ENCODE measurements at places on chromosomes 6 and 20. TPM values are rescaled to one million over a fixed set of nuclear protein-coding genes. Genes with fewer than 3 reads are reported as not detected.

ZNF343 gene
- 5.8 TPM for total RNA-seq

DSE gene
- 12.7 TPM for total RNA-seq

SCUBE3 gene
- 3.5 TPM for total RNA-seq

ZNF165 gene
- total RNA-seq, result 0.62 TPM

ZNF512B gene
- 14.0 TPM for total RNA-seq

C4A gene
- total RNA-seq, result 96.3 TPM

SLC17A3 gene
- not detected for total RNA-seq

COL19A1 gene
- 1.4 TPM for total RNA-seq

DNA sequence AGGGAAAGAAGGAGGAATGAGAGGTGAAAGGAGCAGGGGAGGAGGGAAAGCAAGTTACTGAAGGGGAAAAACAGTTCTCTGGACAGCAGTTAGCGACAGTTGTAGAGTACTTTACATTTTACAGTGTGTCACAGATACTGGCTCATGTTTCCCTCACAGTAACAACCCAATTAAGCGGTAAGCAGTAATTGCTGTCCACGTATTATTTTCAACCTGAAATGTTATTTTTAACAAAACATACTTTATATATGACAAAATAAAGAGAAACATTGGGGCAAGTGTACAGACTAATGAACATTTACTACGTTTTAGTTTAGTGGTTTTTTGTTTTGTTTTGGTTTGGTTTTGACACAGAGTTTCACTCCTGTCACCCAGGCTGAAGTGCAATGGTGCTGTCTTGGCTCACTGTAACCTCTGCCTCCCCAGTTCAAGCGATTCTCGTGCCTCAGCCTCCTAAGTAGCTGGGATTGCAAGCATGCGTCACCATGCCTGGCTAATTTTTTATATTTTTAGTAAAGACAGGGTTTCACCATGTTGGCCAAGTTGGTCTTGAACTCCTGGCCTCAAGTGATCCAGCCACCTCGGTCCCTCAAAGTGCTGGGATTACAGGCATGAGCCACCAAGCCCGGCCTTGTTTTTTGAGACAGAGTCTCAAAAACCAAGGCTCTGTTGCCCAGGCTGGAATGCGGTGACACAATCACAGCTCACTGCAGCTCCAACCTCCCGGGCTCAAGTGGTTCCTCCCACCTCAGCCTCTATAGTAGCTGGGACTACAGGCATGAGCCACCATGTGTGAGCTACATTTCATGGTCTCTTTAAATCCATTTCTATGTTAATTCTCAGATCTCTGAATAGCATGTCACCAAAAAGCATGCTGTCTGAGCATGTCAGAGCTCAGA is 22.6 kb upstream of the BTN3A2 start:
- DNase-seq, result no peak

DNA sequence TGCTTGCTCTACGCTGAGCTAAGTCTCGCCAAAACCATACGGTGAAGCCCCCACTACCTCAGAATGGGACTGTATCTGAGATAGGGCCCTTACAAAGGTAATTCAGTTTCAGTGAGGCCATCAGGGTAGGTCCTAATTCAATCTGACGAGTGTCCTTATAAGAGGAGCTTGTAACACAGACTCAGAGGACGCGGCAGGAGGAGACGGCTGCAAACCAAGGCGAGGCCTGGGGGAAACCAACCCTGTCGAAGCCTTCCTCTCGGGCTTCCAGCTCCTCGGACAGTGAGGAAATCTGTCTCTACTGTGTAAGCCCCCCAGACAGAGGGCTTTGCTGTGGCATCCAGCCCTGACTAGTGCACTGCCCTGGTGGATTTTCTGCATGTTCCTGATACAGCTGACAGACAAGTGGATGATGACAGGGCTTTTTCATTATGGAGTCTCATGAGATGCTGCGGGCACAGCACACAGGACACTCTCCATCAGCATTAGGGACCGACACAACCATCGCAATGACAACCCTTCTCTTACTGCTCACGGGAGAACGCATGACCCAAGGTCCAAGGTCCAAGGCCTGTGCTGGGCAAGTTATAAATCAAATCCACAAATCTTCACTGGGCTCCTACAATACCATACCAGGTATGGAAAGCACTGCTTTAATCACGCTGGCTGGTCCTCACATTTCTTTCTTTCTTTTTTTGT is 48.2 kb downstream of the SSR1 start:
- no peak for DNase-seq

GRCh38 chr6:151408858-151409257 is 17.5 kb upstream of the ZBTB2 start:
- DNase-seq, result no peak

GRCh38 chr6:98971303-98971702 is 23.6 kb upstream of the FBXL4 start:
- no peak for DNase-seq

DNA sequence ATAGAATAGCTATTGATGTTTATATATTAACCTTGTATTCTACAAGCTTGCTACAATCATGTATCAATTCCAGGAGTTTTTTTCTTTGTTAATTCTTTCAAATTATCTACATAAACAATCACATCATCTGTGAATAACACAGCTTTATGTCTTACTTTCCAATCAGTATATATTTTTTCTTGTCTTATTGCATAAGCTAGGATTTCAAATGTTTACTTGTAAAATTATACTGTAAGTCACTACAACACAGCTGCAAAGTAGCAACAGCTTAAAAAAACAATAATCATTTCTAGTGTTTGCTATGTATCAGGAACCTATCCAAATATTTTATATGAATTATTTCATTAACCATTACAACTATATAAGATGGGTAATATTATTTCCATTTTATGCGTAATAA is 270.4 kb downstream of the KIF16B start:
- DNase-seq, result no peak

DNA sequence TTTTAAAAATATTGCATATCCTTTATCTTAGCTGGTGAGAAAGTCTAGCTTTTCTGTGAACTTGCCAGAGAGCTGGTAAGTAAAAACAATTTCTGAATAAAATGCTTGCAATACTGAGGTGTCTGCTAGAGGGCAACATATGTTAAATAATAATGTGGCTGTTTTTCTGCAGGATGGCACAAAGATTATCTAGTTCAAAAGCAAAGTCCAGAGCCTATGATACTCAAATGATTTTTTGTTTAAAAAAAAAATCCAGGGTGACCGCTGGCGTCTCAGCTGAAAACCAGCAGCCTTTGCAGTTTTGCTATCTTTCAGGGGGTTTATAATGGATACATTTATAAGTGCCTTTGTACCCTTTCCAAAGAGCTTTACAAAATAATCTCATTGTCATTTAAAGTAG is 194.9 kb downstream of the PHACTR1 start:
- DNase-seq, result no peak

DNA sequence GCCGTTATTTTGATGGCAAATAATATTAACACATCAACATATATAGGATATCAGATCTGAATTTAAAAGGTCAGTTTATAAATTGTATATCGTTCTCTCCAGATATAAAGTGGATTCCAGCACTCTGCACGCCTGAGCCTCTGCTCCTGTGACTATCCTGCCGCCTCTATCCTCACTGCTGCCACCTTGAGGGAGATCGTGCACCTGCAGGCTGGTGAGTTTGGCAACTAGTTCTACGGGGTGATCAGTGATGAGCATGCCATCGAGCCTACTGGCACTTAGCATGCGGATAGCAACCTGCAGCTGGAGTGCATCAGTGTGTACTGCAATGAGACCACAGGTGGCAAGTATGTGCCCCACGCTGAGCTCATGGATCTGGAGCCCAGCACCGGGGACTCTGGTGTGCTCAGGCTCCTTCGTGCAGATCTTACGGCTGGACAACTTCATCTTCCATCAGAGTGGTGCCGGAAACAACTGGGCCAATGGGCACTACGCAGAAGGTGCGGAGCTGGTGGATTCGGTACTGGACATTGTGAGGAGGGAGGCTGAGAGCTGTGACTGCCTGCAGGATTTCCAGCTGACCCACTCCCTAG is 84.9 kb downstream of the FBXO5 start:
- DNase-seq, result peak; percentile 70

DNA sequence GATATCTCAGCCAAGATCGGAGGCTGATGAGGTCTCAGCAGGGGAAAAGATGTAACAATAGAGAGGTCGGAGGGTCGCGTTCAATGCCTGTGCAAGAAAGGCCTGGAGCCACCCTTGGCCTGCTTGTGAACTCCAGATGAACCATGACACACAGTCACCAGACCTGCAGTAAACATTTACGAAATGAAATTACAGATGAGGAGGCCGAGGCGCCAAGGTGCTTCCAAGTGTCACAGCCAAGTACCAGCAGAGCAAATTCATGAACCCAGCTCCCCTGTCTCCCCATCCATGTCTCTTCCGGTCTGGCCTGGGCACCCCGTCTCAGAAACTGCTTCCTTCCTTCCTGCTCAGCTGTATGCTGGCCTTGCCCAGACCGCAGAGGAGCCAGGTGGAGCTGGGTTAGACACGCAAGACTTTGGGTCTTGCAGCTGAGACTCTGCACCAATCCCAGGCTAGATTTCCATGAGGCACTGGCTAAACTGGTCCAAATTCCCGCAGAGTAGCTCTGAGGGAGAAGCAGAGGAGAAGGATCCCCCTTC is 48.1 kb downstream of the CHMP4B start:
- no peak for DNase-seq

DNA sequence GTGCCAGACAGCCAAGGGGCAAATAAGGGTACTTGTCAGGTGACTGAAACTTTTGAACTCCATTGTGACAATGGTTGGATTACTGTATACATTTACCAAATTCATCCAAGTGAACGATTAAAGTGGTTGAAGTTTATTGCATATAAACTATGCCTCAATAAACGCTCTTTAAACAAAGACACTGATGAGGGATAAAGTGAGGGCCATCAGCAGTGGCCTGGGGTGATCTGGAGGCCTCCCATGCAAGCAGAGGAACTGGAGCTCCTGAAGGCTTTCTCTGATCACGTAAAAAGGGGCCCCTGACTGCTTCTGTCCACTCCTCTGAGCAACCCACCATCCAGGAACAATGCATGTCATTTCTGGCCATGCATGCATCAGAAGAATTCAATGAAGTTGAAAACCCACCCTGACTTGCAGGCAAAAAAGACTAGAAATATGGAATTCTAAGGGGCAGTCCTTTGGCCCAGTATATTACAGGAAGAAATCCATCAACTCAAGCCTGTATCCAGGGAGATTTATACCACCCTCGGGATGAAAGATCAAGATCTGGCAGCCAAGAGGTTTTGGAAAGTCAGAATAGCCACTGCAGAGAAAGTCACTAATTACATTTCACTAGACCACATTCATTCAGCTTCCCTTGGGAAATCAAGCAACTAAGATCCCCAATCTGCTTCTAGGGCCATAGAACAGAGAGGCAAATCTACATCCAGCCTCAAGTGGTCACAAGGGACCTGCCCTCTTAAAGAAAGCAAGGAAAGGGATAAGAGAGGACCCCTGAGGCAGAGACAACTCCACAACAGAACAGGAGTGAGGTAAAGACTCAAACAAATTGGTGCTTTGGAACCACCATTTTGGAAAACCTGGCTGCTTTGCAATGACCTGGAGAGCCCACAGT is 31.7 kb upstream of the RAB22A start:
- DNase-seq, result no peak

- DNase-seq, result no peak
Observed at GRCh38 chr20:12815778-12816408, 192.9 kb upstream of the SPTLC3 start.

DNA sequence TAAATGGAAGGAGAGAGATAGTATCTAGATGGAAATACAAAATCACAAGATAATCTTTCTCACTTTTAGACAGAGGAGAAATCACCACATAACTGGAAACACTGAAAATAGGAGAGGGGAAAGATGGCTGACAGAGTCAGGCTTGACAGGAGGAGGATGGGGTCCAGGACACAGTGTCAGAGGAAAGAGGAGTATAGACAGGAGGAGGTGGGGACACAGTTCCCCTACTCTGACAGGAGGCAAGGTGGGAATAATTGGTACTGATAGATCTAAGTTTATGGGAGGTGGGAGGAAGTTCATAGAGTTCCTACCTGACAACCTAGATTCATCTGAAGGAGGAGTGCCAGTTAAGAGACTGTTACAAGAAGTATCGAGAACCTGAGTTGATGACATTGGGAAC is 9.1 kb downstream of the GPR6 start:
- DNase-seq, result no peak

DNA sequence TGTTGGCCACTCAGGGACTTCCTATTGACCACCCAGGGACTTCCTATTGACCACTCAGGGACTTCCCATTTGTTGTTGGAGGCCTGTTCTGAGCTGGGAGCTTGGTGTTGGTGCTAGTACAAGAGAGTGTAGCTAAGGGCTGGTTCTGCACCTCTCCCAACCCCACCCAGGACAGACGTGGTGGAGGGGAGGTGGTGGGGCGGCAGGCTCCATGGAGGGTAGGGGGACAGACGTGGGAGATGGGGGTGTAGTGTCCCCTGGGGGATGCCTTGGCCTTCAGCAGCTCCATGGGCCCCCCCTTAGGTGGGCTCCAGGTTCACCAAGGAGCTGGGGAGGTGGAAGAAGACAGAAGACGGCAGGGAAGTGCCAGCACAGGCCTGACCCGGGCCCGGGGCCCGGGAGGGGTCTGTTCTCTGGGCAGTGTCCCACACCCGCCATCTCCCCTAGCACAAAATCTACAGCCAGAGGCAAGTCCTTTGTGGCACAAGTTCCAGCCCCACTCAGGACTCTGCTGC is 33.9 kb downstream of the CHRNA4 start:
- DNase-seq, result peak; percentile 12

- no peak for DNase-seq
Observed at GRCh38 chr20:60895363-60896079, 356.5 kb upstream of the CDH4 start.

DNA sequence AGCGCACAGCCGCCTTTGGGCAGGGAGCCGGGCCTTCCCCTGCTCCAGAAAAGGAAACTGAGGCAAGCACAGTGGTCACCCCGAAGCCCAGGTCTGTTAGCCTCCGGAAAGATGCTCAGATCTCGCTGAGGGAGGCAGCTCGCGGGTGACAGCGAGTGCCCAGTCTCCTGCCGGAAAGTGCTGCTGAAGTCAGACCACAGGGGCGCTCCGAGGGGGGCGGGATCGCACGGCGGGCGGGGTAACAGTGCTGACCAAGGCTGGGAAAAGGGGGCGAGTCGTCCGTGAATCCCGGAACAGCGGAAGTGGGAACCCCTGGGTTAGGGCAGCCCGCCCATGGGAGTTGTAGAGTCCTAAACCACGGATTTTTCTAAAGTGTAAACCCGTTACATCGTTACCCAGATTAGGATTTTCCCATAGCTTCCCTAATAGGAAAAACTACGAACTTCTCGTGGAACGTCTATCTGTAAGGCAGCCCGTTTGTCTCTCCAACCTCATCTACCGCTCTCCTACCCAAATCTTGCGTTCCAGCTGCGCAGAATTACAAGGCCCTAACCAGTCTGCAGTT is 504 bp downstream of the VPS16 start:
- peak; percentile 78 for DNase-seq

DNA sequence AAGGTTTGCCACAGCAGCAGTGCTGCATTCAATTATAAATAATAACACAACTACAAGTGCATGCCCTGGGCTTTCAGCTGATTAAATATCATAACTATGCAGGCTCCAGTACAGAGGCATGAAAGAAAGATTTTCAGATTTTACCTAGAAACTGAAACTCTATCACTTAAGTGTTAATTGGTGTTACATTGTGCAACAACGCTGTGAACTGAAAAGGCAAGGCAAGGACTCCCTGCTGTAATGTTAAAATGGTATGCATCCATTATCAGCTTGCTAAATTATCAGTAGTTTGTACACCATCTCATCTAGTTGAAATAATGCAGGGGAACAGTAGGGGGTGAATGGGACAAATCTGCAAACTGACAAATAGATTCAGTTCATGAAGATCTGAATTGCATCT is 976.7 kb upstream of the MANEA start:
- DNase-seq, result no peak

- no peak for DNase-seq
Observed at GRCh38 chr6:46056906-46057529, 41.4 kb upstream of the CLIC5 start.

GRCh38 chr6:98824162-98824901 is 10.0 kb upstream of the POU3F2 start:
- DNase-seq, result no peak

Data from left ventricle myocardium superior (tissue), 1 donor.